IMR-90 (cell line): ENCODE measurements at places on chromosomes 16 and 17.

DNA sequence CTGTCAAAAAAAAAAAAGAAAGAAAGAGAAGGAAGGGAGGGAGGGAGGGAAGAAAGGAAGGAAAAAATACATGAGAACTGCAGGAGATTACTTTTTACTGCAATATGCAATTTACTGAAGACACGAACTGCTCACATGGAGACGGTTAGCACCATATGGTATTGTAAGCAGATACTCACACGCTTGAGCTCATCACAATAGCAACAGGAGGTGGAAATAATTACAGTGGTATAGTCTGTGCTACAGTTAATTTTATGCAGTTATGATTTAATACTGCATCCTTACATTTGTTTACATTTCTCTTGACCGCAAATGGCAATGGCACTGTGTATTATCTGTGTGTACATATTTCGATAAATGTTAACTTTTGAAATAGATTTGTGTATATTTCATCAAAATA, 21.4 kb upstream of the SLC46A1 start:
- peak; percentile 33 for DNase-seq

DNA sequence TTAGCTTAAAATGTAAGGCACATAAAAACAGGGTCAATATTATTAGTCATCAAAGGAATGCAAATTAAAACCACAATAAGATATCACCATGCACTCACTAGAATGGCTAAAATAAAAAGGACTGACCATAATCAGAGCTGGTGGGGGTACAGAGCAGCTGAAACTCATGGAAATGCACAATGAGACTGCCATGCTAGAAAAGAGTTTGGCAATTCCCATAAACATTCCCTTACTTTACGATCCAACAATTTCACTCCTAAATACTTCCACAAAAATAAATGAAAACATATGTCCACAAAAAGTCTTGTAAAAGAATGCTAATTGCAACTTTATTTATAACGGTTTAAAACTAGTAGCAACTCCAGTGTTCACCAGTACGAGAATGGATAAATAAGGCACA, 36.1 kb upstream of the ERCC4 start:
- no peak for DNase-seq

DNA sequence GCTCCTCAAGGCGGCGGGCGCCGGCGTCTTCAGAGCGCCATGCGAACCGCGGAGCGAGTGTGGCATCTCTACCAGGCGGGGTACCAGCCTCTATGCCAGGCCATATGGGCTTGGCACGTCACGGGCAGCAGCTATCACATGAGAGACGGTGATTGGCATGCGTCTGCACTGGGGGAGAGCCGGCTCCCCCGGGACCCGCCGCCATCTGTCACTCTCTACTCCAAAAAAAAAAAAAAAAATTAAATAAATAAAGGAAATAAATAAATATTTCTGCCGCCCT, at the start of gene NEUROD2:
Gene NEUROD2, minus strand, starts transcription at position 70 of the 280 bp plus-strand sequence. CDS start 1,321 bp downstream, outside the sequence.
- DNase-seq, result no peak

DNA sequence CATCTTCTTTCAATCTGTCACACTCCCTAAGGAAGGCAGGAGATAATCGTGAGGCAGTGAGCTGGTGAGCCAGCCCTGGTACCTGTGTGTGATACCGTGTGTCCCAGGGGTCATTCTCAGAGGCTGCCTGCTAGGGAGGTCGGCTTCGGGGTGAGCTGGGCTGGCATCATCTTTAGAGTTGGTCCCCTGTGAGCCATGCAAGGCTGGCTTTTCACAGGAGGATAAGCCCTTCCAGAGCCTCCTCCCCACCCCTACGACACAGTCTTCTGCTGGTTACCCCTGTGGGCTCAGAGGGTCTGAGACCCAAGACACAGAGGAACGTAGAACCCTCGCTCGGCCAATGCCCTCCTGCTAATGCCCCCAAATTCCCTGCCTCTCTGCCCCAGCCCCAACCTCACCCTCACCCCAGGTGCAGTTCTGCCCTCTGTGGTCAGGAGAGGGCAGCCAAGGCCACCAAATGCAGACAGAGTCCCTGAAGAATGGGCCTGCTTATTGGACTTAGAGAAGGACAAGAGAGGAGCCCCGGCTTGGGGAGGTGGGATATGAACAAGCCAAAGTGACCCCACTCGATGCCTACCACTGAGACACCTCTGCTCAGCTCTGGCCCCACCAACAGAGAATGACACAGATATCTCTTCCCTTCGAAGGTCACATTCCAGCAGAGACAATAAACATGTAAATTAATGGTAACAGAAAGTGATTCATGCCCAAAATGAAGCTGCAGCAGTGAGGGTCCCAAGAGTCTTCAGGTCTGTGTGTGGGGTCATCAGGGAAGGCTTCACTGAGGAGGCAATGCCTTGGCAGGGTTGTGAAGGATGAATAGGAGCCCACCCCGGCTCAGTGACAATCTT, 80.8 kb upstream of the CCL1 start:
- DNase-seq, result no peak

GRCh38 chr16:82955741-82956348, 329.1 kb downstream of the CDH13 start:
- DNase-seq, result peak; percentile 31

GRCh38 chr16:12569061-12569460, 234.6 kb downstream of the CPPED1 start:
- no peak for DNase-seq

- DNase-seq, result no peak
Measured at GRCh38 chr17:43434902-43435319, 36.1 kb downstream of the ARL4D start.

GRCh38 chr16:57985204-57986181, 14.6 kb upstream of the CNGB1 start:
- no peak for DNase-seq

DNA sequence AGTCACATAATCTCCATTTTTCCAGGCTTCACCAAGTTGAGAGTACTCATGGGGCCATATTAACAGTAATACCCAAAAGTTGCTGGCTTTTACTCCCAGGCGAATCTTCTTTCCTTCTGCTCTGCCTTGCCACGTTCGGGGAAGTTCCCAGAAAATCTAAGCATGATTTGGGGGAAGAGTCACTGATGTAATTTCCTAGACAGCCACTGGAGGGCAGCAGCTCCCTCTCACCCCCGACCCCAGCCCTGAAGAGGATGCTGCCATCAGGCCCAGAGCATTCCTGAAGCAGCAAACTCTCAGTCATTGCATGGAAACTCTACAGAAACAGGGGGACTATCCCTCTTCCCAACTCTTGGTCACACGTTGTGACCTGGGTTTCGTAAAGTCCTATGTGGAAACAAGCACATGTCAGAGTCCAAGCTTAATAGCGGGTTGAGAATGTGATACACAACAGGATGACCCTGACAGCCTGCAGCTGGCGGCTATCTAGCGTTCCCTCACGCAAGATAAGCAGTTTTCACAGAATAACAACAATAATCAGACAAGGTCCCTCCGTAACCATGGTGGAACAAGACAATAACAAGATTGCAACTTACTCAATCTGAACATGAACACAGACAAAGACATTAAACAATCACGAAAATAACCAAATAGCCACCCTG, 43.8 kb upstream of the DHX40 start:
- DNase-seq, result peak; percentile 59

- no peak for DNase-seq
Measured at GRCh38 chr17:6700948-6701307, 12.2 kb downstream of the SLC13A5 start.

DNA sequence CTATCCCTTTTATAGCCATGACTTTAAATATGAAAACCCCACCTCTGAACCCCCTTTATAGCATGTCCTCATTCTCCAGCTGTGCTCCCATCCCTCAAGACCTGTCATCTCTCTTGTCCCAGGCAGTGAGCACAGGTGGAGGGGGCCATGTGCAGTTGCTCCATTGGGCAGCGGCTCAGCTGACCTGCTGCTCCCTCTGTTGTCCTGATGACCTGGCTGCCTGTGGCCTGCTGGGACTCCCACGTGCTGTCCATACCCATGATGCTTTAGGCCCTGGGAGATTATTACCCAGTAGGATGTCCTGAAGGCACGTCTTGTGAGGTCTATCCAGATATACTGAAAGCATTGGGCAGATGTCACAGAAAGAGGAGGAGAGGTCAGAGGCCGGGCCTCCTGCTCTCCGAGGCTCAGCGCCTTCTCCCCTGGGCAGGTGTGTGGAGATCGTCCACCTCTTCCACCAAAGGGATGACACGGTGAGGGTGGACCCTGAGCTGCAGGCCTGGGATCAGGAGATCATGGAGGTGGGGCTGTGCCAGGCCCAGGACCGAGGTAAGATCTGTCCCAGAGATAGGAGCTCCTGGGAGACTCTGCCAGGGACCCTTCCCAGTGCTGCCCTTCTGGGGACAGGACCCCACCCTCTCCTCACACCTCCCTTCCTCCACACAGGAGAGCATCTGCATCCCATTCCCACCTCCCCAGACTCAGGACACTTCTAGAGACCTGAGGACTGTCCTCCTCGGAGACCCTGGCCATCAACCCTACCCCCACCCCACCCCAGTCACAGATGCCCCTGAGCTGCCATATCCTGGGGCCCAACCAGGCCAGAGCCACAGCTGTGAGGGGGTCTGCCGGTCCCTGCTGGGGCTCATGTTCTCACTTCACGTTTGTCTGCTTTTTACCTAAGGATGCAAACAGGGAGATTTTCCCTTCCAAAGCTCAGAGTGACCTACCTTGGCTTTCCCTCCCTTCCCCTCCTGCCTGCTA, 58.0 kb downstream of the GOSR1 start:
- no peak for DNase-seq

- DNase-seq, result no peak
Measured at GRCh38 chr17:71402661-71403141, 718.1 kb upstream of the SOX9 start.

DNA sequence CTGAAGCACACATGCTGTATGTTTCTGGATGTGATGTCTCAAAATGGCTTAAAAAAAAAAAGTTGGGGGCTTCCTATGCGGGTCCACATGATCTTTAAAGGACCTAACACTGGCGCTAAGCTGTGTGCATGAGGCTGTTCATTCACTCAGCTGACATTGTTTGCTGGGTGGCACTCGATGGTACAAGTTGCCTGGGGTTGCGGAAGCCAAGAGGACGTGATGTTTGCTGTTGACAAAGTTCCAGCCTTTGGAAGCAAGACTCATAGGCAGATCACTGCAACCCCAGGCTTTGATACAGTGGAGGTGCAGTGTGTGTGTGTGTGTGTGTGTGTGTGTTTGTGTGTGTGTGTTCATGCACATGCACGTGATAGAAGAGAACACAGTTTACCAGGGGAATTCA, 29.5 kb upstream of the DNAI2 start:
- DNase-seq, result no peak

DNA sequence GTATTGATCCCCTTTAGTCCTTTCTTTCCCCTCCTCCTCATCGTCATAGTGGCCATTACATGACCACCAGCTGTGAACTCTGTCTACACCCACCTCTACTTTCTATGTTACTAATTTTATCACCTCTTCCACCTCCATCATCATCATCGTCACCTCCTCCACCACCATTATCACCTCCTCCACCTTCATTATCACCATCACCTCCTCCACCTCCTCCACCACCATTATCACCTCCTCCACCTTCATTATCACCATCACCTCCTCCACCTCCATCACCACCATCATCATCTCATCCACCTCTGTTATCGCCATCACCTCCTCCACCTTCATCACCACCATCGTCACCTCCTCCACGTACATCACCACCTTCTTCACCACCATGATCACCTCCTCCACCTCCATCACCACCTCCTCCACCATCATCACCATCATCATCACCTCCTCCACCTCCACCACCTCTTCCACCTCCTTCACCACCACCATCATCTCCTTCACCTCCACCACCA, 25.8 kb downstream of the ADGRG5 start:
- no peak for DNase-seq

DNA sequence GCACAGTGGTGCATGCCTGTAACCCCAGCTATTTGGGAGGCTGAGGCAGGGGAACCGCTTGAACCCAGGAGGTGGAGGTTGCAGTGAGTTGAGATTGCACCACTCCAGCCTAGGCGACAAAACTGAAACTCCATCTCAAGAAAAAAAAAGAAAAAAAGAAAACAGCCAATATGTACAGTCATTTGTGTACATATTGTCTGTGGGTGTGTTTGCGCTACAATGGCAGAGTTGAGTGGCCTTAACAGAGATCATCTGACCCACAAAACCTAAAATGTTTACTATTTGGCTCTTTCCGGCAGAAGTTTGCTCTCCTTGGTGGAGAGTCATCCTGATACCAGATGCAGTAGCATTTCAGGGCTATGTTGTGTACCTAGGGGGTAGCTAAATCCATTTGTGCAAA, 57.9 kb downstream of the ARSG start:
- no peak for DNase-seq

DNA sequence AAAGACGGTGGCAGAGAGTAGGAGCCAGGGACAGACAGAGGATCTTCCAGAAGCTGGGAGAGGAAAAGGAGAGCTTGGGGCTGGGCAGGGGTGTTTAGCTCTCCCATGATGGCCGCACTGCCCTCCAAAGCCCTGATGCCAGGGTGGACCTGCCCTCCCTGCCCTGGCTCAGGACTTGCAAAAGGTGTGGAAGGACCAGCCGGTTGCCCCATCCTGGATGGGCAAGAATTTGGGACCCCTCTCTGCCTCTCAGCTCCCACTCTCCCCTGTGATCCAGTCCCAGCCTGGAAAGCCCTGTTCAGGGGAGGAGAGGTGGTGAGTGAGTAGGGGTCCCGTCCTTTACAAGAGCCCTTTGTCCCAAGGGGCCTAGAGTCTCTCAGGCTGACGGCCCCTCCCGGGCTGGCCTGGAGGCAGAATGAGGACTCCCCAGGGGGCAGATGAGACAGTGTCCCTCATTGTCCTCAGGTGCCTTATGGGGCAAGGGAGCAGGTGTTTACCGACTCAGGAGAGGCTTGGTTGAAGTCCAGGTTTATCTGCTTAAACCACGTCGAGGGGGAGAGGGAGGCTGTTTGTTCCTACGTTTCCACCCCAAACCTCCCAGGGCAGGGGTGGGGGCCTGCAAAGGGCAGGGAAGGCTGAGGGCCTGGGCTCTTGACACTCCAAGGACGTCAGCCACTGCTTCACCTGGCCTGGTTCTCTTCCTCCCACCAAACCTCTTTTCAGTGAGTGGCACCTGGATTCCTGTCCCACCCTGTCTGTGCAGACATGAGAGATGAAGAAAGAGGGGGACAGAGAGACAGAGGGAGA, 19.3 kb upstream of the ITGA3 start:
- DNase-seq, result no peak

DNA sequence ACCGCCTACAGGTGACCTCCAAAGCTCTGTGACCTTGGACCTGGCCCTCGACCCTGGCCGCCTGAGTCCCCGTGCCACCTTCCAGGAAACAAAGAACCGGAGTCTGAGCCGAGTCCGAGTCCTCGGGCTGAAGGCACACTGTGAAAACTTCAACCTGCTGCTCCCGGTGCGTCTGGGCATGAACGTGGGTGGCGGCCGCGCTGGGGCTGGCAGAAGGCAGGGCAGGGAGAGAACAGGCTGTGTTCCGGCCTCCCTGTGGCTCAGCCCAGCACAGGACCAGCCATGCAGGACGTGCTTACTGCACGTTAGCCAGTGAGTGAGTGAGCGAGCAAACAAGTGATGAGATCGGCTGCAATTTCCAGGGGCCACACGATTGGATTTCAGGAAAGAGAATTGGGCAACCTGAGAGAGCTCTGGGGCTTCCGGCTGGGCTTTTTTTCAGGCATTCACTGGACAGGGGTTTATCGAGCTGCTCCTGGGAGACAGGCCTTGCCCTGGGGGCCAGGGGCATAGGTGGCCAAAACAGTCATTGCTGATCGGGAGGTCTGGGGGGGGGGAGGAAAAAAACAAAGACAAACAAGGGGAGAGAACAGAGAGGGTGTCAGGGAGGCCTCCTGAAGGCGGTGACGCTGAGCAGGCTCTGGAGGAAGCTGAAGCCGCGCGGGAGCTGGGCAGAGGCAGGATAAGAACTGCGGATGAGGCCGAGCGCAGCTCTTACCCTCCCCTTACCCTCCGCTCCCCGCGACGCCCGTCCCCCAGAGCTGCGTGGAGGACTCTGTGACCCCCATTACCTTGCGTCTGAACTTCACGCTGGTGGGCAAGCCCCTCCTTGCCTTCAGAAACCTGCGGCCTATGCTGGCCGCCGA, 16.9 kb downstream of the ITGAX start:
- DNase-seq, result no peak

- peak; percentile 70 for DNase-seq
Measured at GRCh38 chr17:56977673-56978395, at the start of gene SCPEP1. SCPEP1 (plus strand) TSS chr17:56978131; CDS start chr17:56978160, 29 bp downstream.
